Fibroblast of skin of left biceps (primary cell): ENCODE measurements at places on chromosomes 6 and 20.

DNA sequence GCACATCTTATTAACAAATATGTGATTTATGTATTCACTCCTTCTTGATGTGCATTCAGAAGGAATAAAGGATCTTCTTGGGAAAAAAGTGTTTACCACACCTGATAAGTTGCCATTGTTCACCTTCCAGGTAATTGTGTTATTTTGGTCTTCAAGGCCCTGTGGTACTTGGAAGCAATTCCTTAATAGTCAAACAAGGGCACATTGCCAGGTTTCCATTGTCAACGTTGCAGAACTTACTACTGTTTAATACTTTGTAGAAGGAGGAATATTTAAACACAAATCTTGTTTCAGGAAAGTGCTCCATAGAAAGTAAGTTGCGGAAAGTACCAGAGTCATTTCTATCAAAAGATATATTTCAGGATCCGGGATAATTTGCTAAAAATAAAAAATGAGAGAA lies 129.5 kb upstream of the SGK1 start:
- DNase-seq, result no peak

DNA sequence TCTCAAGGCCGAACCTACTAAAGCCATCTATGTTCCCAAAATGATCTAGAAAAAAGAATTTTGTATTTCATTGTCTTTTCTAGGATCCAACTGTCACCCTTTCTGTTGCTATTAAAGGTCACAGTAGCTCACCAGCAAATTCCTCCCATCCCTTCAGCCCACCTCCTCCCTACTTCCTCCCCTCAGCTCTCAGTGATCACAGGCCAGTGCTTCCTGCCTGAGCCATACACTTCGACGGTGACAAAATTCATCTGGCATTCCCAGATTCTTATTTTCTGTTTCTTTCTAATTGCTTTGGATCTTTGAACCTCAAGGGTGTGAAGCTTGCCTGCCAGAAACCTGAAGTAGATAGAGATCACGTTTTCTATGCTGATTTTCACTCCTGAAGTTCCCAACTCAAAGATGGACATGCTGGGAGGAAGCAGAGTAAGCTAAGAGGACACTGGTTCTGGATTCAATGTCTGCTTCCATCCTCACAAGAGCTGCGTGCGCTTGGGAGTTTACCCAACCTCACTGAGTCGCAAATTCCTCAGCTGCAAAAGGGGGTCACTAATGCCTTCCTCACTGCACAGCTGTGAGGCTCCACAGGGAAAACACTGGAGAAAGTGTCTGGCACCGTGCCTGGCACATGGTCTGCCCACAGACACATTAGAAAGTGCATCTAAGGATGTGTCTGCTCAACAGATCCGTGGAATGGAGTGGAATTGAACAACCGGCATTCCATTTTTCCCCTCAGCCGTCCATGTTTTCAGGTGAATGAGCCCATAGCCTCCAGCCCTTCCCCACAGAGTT lies 34.5 kb downstream of the MDGA1 start:
- DNase-seq, result peak; percentile 40

DNA sequence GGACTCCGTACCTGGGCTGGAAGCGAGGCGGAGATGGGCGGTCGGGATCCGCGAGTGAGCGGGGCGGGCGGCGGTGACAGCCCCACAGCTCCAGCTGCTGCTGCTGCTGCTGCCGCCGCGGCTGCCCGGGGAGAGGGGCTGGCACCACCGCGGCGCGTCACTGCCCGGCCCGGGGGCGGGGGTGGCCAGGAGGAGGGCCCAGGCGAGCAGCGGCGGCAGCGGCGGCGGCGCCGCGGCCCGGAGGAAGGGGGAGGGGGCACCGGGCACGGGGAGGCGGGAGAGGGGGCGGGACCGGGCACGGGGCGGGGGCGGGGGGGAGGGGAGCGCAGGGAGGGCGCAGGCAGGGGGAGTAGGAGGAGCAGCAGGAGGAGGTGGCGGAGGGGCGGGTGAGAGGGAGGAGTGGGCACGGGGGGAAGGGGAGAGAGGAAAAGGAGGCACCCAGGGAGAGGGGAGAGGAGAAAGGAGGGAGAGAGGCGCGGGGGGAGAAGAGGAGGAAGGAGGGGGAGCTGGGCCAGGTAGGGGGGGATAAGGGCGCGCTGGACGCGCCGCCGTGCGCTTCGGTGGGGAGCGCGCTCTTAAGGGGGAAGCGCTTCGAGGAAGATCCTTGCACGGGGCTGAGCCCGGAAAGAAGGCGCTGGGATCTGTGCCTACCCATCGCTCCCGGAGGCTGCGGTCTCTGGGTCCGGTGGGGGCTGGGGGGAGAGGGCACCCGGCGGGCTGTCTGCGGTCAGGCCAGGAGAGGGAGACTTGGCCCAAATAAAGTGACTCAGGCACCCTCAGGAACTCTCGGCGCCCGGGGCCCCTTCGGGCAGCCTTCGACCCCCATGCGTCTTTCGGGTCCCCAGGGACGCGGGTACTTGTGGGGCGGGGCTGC lies 101.5 kb downstream of the NOL4L start:
- DNase-seq, result no peak

DNA sequence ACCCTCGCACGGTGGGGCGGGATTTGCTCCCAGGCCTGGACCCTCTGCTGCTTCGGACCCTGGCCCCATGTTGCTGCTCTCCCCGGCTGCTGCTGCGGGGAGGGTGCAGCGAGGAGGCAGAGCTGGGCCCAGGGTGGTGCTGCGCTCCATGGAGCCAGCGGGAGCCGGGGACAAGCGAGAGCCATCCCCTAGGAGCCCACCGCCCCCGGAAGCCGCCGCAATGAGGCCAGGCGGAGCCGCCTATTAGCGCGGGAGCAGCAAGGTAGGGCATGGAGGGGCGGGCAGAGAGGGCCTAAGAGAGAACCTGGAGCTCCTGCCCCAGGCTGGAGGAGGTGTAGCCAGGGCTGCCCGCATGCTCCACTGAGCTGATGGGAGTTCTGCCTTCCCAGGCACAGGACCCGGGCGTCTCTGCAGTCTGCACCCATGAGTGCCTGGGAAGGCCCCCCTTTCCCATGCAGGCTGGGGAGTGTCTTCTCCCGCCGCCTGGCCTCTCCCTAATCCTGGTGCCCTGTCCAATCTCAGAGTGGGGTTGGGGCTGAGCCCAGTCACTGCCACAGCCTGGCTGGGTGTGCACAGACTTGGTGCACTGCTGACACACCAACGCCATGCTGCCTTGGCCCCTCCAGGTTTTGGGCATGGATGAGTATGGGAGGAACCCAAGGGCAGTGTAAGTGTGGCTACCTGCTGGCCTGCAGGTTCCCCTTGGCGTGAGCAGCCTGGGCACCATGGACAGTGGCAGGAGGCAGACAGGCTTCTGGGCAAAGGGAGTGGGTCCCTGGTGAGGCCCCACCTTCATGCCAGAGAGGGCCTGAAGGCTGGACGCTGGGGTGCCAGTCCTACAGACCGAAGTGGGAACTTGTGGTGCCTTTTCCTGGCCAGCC lies 360.6 kb upstream of the MAP3K7 start:
- DNase-seq, result no peak

DNA sequence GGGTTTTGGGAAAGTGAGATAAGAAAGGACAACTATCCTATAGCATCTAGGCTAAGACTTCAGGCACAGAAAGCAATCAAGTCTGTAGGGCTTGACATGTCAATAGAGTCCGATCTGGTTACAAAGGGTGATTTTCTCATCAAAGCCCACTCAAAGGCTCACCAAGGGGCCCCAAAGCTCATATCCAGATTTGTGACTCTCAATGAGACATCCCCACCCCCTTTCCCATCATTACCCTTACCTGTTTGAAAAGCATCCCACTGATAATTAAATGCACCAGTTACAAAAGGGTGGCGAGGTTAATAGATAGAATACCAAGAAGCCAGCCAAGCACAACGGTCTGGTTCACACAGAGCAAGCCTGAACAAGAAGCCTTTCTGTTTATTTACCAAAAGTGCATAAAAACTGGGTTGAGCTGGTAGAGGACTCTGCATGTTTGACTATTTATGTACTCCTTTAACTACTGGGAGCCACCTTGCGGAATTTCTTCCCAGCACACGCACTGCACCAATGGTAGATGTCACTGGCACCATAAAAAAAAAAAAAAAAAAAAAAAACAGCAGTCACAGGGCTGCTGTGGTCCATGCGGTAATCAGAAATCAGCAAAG lies 6.1 kb downstream of the JAG1 start:
- no peak for DNase-seq
